ENCODE measurements at places on chromosomes 3 and 15. TPM values are rescaled to one million over a fixed set of nuclear protein-coding genes. Genes with fewer than 3 reads are reported as not detected.

Gene CCR5
- 21.6 TPM for total RNA-seq

Gene REC114
- total RNA-seq: not detected

- DNase-seq: no peak
Observed at GRCh38 chr3:21839592-21839991, 88.6 kb upstream of the ZNF385D start.

DNA sequence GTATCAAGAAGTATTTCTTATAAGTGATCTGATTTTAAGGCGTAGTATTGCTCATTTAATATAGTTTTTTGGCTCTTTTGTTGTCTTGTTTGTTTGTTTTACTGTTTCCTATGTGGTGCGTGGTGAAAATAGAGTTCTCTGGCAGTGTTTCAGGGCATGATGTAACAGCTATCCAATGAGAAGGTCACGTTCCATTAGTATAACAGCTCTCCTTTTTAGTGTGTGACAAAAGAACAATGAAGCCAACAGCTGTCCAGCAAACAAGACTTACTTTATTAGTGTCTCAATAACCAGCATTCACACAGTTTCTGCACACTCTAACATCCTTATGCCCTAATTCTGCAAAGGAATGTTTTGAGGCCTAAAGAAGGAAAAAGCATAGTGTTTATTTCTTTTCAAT, 127.9 kb downstream of the SLC25A26 start:
- DNase-seq: no peak

Gene TMEM108
- not detected for total RNA-seq

- no peak for DNase-seq
Observed at GRCh38 chr3:2543247-2543646, 444.6 kb downstream of the CNTN4 start.

- no peak for DNase-seq
Observed at GRCh38 chr3:188631291-188632010, 477.5 kb downstream of the LPP start.

Gene ACP3
- not detected for total RNA-seq

DNA sequence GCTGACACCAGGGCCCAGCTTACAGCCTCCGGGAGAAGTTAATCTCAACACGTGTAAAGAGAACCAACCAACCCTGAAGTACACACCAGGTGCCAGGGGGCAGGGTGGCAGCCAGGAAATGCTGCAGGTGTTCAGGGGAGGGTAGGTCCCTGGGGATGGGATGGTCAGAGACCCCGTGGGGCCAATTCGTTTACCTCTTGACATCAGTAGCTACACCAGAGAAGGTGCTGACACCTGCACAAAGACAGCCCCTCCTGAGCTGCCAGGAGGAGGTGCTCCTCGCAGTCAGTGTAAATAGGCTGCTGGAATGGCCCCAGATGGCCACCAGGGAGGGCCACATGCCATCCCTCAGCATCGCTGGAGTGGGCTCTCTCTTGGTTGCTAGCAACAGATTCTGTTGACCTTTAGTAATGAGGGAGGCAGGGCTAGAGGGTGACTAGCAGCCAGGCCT, 52.8 kb downstream of the CORO2B start:
- no peak for DNase-seq

Gene ADAMTS7
- total RNA-seq: 0.10 TPM

DNA sequence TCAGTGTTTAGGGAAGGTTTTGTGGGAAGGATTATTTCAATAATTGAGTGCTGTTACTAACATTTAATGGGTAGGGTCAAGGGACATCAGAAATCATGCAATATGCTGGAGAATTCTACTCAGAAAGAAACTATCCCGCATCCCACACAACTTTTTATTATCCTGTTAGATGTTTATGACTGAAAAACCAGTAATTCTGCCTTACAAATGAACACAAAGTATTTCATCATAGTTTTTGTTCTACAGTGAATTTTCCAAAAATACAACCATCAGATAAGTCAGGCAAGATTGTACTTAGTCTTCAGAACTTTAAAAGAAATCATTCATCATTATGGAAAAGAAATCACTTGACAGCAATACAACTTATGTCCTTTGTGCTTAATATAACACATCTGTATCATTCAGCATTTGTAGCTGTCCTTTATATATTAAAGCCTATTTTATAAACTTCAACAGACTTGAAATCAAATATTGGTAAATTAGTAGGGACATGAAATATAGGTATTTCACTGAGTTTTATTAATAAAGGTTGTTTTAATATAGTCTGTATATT, 61.9 kb downstream of the TRPM7 start:
- no peak for DNase-seq

DNA sequence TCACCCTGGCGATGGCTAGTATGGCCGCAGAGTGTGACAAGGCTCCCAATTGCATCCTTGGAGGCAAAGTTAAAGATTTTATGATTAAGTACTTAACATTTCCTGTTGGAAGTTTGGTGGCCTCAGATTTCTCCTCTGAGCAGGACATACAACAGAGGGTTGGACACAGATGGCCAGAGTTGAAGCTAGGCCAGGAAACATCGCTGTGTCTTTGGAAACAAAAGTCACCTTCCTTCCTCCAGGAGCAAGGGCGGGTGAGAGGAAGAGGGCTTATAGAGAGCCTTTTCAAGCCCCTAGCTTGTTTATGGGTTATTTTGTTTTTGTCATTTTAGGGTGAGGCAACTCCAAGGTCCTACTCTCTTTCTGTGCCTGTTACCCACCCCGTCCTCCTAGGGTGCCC, 24.2 kb downstream of the SLC6A1 start:
- no peak for DNase-seq

Data from activated CD4-positive, alpha-beta T cell treated with anti-CD3 and anti-CD28 coated beads, Interleukin-2, amount 10 ng/mL, durations not matched to agents 7 days and 5 days (primary cell).